Activated CD4-positive, alpha-beta memory T cell treated with anti-CD3 and anti-CD28 coated beads for 36 hours (primary cell): ENCODE measurements at places on chromosomes 5 and 9. TPM values are rescaled to one million over a fixed set of nuclear protein-coding genes. Genes with fewer than 3 reads are reported as not detected.

The ADAMTS19 gene
- total RNA-seq = not detected

The AMBP gene
- not detected for total RNA-seq

The AGTPBP1 gene
- total RNA-seq = 41.6 TPM

The CCNI2 gene
- total RNA-seq = 4.2 TPM

The TCF7 gene
- total RNA-seq = 65.6 TPM

The PPP1R26 gene
- total RNA-seq = 3.5 TPM

The NDOR1 gene
- total RNA-seq = 29.4 TPM

The MZB1 gene
- 26.3 TPM for total RNA-seq

The TOR4A gene
- total RNA-seq = 6.8 TPM

DNA sequence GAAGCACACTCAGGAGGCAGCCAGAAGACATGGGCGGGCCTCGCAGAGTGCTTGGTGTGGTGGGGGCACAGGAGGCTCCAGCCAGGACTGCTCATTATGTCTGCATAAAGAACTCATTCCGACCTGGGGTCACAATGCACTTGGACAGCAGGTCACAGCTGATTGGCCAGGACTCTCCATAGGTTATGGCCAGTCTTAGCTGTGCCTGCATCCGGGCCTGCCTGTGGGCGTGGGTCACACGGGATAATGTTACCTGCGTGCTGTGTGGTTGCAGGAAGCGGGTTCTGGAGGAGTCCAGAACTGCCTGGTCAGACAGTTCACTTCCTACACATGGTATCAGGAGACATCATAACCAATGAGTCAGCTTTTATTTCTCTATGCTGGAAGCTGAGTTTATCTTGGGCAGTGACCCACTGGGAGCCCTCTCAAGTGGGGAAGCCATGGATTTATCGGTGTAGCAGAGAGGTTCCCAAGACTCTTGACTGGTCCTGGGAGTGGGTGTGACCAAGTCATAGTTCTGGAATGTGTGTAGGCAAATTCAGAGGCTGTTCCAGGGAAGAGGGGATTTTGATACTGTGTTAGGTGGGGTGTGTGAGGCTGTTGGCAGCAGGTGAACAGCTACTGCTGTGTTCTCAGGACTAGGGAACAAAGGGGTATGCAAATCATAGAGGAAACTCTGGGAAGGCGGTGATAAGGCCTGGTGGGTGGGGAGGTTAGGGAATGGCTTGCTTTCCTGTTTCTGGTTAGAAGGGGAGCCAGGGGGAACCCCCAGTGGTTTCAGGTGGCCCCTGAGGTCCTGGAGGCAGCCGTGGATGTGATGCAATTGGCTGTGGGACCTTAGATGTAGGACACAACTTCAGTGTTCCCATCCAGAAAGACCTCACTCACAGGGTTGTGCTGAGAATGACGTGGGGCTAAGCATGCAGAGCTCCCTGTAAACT, 51.3 kb downstream of the ARHGEF37 start:
- peak; percentile 44 for DNase-seq

- no peak for DNase-seq
Measured at GRCh38 chr9:70408393-70409040, 5.9 kb downstream of the KLF9 start.

GRCh38 chr9:69496846-69497450, 171.9 kb downstream of the ENTREP1 start:
- peak; percentile 18 for DNase-seq

GRCh38 chr5:106964132-106964531, 706.6 kb downstream of the EFNA5 start:
- DNase-seq = no peak

DNA sequence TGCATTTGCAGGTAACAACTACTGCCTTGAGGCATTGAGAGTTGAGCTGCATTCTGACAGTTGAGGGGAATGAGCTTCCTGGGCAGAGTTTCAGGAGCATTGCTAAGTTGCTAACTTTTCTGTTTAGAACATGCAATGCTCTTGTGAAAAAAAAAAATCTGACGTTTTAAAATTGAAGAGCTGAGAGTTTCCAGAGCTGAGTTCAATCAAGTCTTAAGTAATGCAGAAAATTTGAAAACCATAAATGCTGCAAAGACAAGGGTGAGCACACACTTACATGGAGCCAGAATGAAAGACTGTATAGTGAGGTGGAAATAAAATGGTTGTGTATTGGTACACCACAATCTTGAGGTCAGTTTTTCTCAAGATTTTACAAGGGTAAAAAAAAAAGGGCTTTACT, 166.0 kb downstream of the GABRB2 start:
- DNase-seq = no peak

GRCh38 chr9:129580211-129580915, 40.5 kb downstream of the C9orf50 start:
- DNase-seq = peak; percentile 66

DNA sequence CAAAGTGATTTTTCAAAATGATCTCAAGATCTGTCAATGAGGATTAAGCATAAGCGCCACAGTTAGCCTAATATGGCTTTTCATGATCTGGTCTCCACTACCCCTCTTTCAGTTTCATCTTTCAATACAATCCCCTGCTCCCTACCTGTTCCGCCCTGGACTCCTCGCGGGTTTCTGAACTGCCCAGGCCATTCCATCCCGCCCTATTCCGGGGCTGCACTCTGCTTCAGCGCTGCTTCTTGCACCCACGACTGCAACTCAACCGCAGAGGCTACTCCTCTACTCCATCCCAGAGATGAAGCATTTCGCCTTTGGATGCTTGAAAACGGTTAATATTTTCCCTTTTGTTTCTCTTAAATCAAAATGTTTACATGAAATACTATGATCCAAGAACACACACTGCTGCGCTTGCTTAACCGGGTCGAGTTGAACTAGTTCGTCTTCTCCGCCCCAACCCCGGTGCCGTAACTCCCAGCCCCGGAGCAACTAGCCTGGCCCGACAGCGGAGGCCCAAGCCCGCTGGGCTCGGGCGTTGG, 716 bp upstream of the OTULIN start:
- DNase-seq = peak; percentile 35

DNA sequence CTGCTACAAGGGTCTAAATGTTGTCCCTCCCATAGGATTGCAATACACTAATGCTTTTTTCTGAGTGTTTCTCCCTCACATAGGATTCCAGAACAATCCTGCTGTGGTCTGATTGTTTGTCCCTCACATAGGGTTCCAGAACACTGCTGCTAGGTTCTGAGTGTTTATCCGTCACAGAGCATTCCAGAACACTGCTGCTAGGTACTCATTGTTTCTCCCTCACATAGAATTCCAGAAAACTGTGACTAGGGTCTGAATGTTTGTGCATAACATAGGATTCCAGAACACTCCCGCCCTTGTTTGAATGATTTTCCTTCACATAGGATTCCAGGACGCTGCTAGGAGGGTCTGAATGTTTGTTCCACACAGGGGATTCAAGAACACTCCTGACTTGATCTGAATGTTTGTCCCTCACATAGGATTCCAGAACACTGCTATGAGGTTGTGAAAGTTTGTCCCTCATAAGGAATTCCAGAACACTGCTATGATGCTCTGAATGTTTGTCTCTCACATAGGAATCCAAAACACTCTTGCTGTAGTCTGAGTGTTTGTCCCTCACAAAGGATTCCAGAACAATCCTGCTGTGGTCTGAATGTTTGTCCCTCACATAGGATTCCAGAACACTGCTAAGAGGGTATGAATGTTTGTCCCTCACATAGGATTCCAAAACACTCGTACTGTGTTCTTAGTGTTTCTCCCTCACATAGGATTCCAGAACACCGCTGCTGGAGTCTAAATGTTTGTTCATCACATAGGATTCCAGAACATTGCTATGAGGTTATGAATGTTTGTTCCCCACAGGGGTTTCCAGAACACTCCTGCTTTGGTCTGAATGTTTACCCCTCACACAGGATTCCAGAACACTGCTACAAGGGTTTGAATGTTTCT, 213.5 kb downstream of the FOXD4L6 start:
- DNase-seq = no peak

- no peak for DNase-seq
Measured at GRCh38 chr9:92707530-92707929, 37.6 kb upstream of the IPPK start.

- no peak for DNase-seq
Measured at GRCh38 chr5:159058716-159059636, 40.7 kb downstream of the EBF1 start.

- DNase-seq = peak; percentile 40
Measured at GRCh38 chr5:172722327-172722815, 48.6 kb downstream of the DUSP1 start.

- DNase-seq = peak; percentile 80
Measured at GRCh38 chr5:1594357-1595106, 70.8 kb upstream of the LPCAT1 start.

DNA sequence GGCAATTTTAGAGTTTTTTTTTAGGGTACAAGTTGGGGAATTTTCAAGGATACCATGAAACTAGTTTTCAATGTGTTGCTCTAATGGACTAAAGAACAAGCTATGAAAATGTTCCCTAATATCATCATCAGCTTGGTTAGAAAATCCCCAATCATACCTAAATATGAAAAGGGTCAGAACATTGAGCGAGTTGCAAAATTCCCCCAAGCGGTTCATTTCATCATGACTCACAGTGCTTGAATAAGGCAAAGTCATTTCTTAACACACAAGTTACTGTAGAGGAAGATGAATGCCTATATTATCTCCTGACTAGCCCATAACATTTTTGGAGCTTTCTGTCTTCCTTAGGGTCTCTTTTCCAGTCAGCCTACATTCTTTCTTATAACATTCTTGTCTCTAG, 62.7 kb downstream of the ST8SIA4 start:
- peak; percentile 52 for DNase-seq

DNA sequence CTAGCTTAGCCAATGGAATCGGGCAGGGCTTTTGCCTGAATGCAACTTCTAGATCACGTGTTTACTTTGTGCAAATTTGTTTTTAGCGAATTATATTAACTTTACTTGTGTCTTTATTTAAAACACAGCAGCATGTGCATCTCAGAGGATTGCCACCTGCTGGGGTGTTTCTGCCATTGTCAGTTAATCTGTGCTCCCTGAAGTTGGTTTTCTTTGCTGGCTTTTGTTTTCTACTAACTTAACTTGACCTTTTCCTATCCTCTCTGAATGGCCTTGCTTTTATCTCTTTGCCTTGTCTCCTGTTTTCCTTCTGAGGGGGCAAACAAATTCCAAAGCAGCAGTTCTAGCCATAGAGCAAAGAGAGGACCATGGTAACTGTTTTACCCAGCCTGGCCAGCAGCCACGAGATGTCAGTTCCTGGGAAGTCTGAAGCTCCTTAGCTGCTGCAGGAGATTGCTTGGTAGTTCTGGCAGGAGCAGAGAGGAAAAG, 67.6 kb downstream of the ARHGEF28 start:
- DNase-seq = peak; percentile 10

DNA sequence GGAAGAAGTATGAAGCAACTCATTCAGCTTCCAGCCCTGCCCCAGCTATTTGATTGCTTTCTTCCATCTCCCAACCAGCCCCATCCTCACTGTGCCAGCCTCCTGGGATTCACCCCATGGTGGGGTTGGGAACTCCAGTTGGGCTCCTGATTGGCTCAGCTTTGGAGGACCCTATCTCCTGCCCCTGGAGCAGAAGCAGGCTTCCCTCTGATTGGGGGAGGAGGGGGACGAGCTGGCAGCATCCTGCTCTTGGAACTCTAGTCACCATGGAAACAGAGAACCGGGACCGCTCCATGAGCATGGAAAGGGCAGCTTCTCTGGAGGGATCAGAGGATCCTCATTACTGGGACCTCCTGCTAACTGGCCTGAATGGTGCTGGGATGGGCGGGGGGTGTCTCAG, 2.6 kb downstream of the SLC6A7 start:
- DNase-seq = no peak

DNA sequence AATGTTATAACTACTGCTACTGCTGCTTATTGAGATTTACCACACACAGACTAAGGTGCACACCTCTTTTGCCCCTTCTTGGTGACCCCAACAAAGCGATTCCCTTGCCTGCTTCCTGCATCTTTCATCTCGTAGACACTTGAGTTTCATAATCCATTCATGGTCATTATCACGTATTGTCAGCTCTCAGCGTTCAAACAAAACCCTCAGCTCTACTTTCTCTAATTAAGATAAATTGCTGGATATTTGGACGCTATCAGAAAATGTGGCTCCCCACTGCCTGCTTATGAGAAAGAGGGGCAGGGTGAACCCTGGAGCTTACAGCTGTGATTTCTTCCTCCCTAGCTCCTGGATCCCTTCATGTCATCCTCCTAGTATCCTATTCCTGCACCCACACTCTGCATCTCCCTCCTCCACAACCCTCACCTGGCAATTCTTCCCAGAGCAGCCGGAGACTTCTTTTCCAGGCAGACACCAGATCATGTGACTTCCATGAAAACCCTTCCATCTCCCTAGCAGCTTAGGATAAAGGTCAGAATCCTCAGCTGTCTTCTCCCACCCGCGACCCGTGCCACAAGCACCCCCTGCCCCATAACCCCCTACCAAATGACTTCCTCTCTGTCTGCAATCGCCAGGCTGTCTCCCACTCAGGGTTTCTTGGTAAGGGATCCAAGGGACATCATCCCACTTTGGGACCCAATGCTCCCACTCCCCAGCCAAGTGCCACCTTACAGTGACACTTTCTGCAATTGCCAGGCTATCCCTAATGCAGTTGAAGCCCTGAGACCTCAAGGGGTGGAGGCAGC, 146.5 kb downstream of the NSG2 start:
- no peak for DNase-seq

DNA sequence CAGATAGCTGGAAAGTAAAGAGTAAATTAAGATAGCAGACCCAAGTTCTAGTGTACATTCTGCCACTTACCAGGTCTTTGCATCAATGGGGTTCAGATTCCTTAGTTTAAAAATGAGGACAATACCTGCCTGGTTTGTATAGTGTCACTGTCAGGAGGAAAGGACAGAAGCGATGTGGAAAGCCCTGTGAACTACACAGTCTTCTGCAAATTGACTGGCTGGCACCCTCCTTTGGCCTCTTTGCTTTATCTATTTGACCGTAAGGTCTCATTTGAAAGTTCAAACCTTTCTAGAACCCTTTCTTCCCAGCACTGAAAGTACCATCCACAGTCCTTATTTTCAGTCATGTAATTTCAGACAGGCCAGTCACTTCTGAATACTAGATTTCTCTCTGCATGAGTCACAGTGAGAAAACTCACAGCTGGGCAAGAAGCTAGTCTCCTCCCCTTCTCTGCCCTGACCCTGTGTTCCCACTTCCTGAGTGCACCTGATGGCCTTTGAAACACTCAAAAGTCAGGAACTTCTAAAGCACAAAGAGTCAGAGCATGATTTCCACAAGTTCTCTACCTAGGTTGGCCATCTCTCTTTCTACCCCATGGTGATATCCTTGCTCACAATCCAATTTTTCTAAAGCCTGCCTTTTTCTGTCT, 91.3 kb upstream of the RASEF start:
- DNase-seq = no peak

- DNase-seq = no peak
Measured at GRCh38 chr9:5305741-5306140, 1.2 kb upstream of the RLN2 start.

DNA sequence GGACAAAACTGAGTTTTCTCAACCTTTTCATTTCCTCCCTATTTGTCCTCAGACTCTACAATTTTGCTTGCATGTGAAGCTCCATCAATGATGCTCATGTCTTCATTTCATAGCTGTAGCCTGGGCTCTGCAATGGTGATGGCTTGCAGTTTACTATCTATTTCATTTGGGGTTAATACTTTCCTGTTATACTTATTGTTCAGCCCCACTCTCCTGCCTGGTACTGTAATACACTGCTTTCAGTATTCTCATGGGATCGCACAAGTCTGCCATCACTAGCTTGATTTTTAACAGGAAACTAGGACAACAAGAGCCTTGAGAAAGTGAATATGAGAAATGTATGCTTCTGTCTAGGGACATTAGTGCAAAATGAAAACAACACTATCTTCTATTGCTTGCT, 84.2 kb upstream of the SEMA6A start:
- no peak for DNase-seq

GRCh38 chr5:36528588-36528987, 77.8 kb upstream of the SLC1A3 start:
- DNase-seq = no peak
